ENCODE measurements at places on chromosomes 6 and 20.

GRCh38 chr6:158817728-158818580 is 1.2 kb downstream of the EZR start:
- H3K27me3 ChIP-seq, result no peaks in the 10 kb centered on the region
- peak overlapping the region; percentile 96 for H3K27ac ChIP-seq
- peaks cover 4% of the 10 kb centered on the region for H3K36me3 ChIP-seq
- peaks cover 39% of the 10 kb centered on the region for H3K4me1 ChIP-seq

DNA sequence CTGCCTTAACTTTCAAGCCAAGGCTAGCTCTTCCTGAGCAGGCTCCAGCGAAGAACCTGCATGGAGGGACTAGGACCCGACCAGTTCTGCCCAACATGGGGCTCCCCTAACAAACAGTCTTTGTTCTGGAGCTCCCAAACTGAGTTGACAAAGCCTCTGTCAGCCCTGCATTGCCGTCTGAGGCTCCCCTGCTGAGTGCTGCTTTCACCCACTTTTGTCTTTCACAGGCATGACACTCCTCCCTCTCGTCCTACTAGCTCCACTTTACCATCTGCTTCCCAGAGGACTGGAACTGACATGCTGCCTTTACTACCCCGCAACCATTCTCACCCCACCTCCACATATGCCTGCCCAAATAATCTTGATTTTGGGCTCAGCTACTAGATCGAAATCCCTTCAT is 45.1 kb upstream of the B4GALT5 start:
- H3K4me3 ChIP-seq, result no peak overlapping the region
- H3K27ac ChIP-seq, result no peak overlapping the region
- DNase-seq, result no peak
- no peaks in the 10 kb centered on the region for H3K4me1 ChIP-seq
- H3K27me3 ChIP-seq, result no peaks in the 10 kb centered on the region

GRCh38 chr6:127288705-127289104 is 22.0 kb downstream of the RNF146 start:
- no peak overlapping the region for H3K4me3 ChIP-seq
- peaks cover 35% of the 10 kb centered on the region for H3K36me3 ChIP-seq
- H3K4me1 ChIP-seq, result peaks cover 18% of the 10 kb centered on the region
- H3K27ac ChIP-seq, result peak overlapping the region; percentile 47

GRCh38 chr20:63072231-63072791 is 65.5 kb upstream of the BHLHE23 start:
- no peaks in the 10 kb centered on the region for H3K4me1 ChIP-seq
- H3K4me3 ChIP-seq, result no peak overlapping the region
- no peak overlapping the region for H3K27ac ChIP-seq
- no peak for DNase-seq

DNA sequence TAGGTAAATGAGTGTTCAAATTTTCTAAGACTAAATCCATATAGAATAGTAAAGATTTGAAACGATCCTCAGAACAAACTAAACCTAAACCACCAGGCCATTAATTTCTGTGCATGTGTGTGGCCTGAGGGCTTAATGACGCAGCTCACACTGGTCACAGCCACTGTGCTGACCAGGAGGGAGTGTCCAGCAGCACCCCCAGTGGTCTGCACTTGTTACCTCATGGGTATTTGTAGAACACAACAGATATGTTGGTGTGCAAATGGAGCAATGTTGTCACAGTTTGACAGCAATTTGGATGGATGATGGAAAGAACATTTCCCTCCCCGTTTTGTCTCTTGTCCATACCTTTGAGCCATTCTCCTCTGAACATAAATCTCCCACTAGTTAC is 122.4 kb upstream of the EXOC2 start:
- DNase-seq, result no peak
- H3K27me3 ChIP-seq, result no peaks in the 10 kb centered on the region
- no peaks in the 10 kb centered on the region for H3K36me3 ChIP-seq

DNA sequence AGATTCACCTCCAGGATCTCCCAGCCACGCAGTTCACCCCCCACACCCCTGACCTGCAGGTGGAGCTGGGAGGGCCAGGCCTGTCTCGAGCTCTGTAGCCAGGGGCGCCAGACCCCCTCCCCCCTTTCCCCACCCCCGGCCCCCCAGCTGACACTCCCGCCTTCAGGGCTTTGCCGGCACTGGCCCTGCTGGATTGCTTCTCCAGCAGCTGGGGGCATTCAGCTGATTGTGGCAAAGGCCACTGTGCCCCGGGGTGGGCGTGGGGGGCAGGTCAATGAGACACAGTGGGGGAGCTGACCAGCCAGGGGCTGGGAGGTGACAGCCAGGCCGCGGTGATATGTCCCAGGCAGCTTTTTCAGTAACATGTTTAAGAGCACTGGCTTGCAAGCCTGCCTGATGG is 22.2 kb downstream of the ZBP1 start:
- no peak for DNase-seq
- no peaks in the 10 kb centered on the region for H3K36me3 ChIP-seq

- no peaks in the 10 kb centered on the region for H3K27me3 ChIP-seq
- DNase-seq, result no peak
- H3K36me3 ChIP-seq, result no peaks in the 10 kb centered on the region
- H3K4me3 ChIP-seq, result no peak overlapping the region
- H3K4me1 ChIP-seq, result no peaks in the 10 kb centered on the region
- no peak overlapping the region for H3K27ac ChIP-seq
Observed at GRCh38 chr6:83378621-83379388, 52.0 kb downstream of the ME1 start.

GRCh38 chr20:25539742-25540672 is 45.3 kb downstream of the NINL start:
- H3K27me3 ChIP-seq, result no peaks in the 10 kb centered on the region
- H3K4me3 ChIP-seq, result peak overlapping the region; percentile 29
- DNase-seq, result no peak
- H3K4me1 ChIP-seq, result peaks cover 4% of the 10 kb centered on the region
- no peak overlapping the region for H3K27ac ChIP-seq
- no peaks in the 10 kb centered on the region for H3K36me3 ChIP-seq

GRCh38 chr6:152648105-152648504 is 10.9 kb upstream of the SYNE1 start:
- no peaks in the 10 kb centered on the region for H3K27me3 ChIP-seq
- no peak for DNase-seq
- no peak overlapping the region for H3K27ac ChIP-seq
- H3K36me3 ChIP-seq, result no peaks in the 10 kb centered on the region
- H3K4me1 ChIP-seq, result no peaks in the 10 kb centered on the region
- H3K4me3 ChIP-seq, result no peak overlapping the region

DNA sequence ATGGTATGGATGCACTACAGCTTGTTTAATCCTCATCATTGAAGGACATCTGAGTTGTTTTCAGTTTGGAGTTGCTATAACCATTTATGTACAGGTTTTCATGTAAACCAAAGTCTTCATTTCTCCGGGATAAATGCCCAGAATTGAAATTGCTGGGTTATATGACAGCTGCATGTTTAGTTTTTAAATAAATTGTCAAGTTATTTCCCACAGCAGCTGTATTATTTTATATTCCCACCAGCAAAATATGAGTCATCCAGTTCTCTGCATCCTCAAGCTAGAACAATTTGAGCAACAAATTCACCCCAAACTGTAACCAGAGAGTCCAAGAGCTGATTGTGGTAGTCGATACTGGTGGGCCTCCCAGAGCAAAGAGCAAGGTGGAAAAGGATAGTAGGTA is 161.0 kb upstream of the PRND start:
- no peak overlapping the region for H3K4me3 ChIP-seq
- no peak for DNase-seq
- no peaks in the 10 kb centered on the region for H3K36me3 ChIP-seq
- H3K27ac ChIP-seq, result no peak overlapping the region

DNA sequence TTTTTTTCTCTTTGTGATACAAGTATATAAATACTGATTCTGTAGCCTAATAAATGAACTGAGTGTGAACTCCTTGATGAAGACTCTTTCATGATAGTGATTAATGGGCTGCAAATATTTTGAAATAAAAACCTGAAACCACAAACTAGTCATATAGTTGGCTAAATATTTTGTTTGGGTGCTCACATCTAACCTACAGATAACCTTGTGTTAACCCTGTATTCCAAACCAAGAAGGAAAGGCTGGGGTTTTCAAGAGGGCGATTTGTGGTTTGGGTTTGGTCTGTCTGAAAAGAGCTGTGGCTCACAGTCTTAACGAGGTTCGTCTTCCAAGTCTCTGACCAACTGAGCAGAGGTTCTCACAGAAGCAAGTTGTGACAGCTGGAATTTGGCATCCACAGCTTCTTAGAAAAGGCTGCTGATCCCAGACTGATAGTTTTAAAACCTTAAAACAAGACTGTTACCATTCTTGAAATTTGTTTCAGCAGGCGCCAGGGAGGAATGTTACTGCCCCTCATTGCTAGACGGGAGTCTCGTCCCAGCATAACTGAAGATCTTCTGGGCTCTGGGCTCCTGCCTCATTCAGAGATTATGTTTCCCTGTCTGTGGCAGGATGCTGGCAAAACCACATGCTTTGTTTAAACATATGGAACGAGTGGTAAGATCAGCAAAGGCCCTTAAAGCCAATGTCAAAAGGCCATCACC is 736.4 kb upstream of the MARCKS start:
- H3K36me3 ChIP-seq, result no peaks in the 10 kb centered on the region
- no peak overlapping the region for H3K27ac ChIP-seq
- no peaks in the 10 kb centered on the region for H3K27me3 ChIP-seq
- H3K4me1 ChIP-seq, result no peaks in the 10 kb centered on the region
- no peak overlapping the region for H3K4me3 ChIP-seq

DNA sequence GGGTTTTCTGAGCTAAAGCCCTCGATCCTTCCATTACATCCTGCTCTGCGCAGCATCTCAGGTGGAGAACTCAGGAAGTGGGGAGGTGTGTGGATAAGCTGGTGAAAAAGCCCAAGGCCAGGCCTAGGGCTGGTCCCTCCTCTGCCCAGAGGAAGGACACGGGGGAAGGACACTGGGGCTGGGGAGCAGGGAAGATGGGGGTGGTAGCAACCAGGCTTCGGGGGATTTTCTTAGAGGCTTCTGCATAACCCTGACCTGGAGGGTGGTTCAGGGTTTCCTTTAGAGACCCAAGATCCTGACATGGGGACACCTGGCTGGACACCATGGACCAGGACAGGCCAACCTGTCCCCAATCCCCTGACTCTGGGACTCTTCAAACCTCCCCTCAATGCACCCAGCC is 37.9 kb downstream of the SUN5 start:
- H3K27ac ChIP-seq, result no peak overlapping the region
- H3K27me3 ChIP-seq, result no peaks in the 10 kb centered on the region
- no peaks in the 10 kb centered on the region for H3K36me3 ChIP-seq
- peaks cover 31% of the 10 kb centered on the region for H3K4me1 ChIP-seq
- H3K4me3 ChIP-seq, result no peak overlapping the region

- H3K4me3 ChIP-seq, result no peak overlapping the region
- H3K27me3 ChIP-seq, result no peaks in the 10 kb centered on the region
- H3K4me1 ChIP-seq, result no peaks in the 10 kb centered on the region
- H3K36me3 ChIP-seq, result no peaks in the 10 kb centered on the region
Observed at GRCh38 chr6:126701676-126702560, 362.0 kb downstream of the CENPW start.

DNA sequence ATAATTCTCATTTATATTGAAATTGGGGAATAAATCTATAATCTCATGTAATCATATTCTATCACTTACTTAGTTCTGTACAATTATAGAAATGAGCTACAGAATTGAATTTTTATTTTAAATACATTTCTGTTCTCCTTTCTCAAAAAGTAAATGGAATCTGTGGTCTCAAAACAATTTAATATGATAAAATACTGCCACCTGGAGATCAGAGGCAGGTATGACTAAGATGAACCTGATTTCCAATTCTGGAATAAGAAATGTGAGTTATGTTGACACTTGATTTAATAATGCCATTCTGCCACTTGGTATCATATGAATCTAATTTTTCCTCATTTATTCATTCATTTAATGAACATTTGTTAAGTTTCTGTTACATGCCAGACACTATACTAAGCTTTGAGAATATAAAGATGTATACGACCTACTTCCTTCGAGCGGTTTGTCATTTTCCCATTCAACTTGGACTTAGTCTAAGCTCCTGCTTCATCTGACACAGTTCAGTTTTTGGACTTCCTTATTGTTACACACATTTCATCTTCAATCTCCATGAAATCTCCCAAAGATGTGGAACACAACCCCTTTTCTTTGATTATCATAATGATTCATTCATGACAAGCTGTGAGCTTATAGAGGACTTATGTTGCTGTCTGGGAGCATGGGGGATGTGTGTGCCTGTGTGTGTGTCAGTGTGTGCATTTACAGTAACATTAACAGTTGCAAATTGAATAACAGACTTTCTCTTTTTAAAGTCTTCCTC is 7.5 kb upstream of the CCDC28A start:
- H3K27ac ChIP-seq, result no peak overlapping the region
- peaks cover 9% of the 10 kb centered on the region for H3K4me1 ChIP-seq
- no peaks in the 10 kb centered on the region for H3K27me3 ChIP-seq
- no peaks in the 10 kb centered on the region for H3K36me3 ChIP-seq

GRCh38 chr6:39610221-39610620 is 115.0 kb downstream of the KIF6 start:
- H3K4me3 ChIP-seq, result no peak overlapping the region
- no peaks in the 10 kb centered on the region for H3K4me1 ChIP-seq
- no peak for DNase-seq
- no peak overlapping the region for H3K27ac ChIP-seq

- H3K4me1 ChIP-seq, result no peaks in the 10 kb centered on the region
- H3K4me3 ChIP-seq, result no peak overlapping the region
- peaks cover 38% of the 10 kb centered on the region for H3K36me3 ChIP-seq
- no peak overlapping the region for H3K27ac ChIP-seq
- DNase-seq, result no peak
Observed at GRCh38 chr20:18488301-18488700, 8.7 kb downstream of the RBBP9 start.

GRCh38 chr6:90440586-90441283 is 144.1 kb upstream of the BACH2 start:
- H3K27me3 ChIP-seq, result no peaks in the 10 kb centered on the region
- H3K36me3 ChIP-seq, result no peaks in the 10 kb centered on the region
- no peak overlapping the region for H3K27ac ChIP-seq
- H3K4me3 ChIP-seq, result no peak overlapping the region
- H3K4me1 ChIP-seq, result no peaks in the 10 kb centered on the region

GRCh38 chr6:130466052-130466747 is 100.4 kb downstream of the TMEM200A start:
- H3K36me3 ChIP-seq, result no peaks in the 10 kb centered on the region
- no peak overlapping the region for H3K27ac ChIP-seq
- no peak for DNase-seq
- H3K27me3 ChIP-seq, result no peaks in the 10 kb centered on the region

GRCh38 chr20:32241807-32242206 is 34.1 kb downstream of the POFUT1 start:
- H3K27me3 ChIP-seq, result no peaks in the 10 kb centered on the region
- no peaks in the 10 kb centered on the region for H3K36me3 ChIP-seq

GRCh38 chr20:61621035-61621730 is 369.1 kb downstream of the CDH4 start:
- no peaks in the 10 kb centered on the region for H3K4me1 ChIP-seq
- H3K36me3 ChIP-seq, result no peaks in the 10 kb centered on the region
- no peak overlapping the region for H3K27ac ChIP-seq
- DNase-seq, result no peak
- no peak overlapping the region for H3K4me3 ChIP-seq
- no peaks in the 10 kb centered on the region for H3K27me3 ChIP-seq

DNA sequence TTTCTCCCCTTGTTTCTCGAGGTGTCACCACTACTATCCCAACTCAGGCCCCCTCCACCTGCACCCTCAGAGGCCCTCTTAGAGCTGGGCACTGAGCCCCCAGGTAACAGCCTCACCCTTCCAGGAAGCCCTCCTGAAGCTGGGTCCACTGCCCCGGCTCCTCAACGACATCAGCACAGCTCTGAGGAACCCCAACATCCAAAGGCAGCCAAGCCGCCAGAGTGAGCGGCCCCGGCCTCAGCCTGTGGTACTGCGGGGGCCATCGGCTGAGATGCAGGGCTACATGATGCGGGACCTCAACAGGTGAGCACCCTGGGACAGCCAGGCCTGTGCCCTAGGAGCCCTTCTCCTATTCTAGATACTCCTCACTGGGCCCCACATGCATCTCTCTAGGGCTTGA is 12.9 kb upstream of the ZBTB9 start:
- no peak overlapping the region for H3K4me3 ChIP-seq
- H3K36me3 ChIP-seq, result peaks cover 4% of the 10 kb centered on the region
- H3K4me1 ChIP-seq, result no peaks in the 10 kb centered on the region
- DNase-seq, result no peak
- H3K27me3 ChIP-seq, result no peaks in the 10 kb centered on the region
- H3K27ac ChIP-seq, result no peak overlapping the region
